Activated gamma-delta T cell (primary cell): ENCODE measurements at places on chromosomes 12 and 14.

DNA sequence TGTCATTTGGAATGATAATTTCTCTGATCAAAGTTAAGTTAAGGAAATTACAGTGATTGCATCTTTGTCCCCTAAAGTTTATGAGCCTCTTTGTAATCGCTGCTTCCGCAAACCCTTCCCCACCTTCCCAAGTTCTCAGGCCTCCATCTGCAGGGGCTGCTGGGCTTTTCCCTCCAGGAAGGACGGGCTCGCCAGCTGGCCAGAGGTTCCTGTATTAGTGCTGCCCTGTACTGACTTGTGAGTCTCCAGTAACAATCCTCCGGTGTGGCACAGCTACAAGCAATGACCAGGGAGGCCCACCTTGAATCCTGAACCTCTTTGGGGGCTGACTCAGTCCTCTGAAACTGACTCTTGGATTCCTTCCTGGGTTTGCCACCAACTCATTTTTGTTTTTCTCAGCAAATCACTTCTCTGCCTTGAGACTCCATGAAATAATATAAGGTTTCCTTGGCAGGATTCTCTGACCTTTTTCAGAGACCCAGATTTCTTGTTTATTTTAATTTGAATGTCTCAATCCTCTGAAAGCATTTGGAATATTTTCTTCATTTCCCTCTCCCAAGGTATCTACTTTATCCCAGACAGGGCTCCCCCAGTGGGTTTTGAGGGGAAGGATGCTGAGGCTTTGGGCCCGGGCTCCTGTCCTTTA lies 398.6 kb downstream of the ZFP36L1 start:
- DNase-seq = no peak

- DNase-seq = no peak
Observed at GRCh38 chr12:109524466-109525278, 47.2 kb downstream of the UBE3B start.

- DNase-seq = no peak
Observed at GRCh38 chr12:42364692-42365091, 38.7 kb downstream of the PPHLN1 start.

- DNase-seq = no peak
Observed at GRCh38 chr14:91278383-91278715, 33.8 kb upstream of the GPR68 start.

- no peak for DNase-seq
Observed at GRCh38 chr12:88623777-88624548, 43.7 kb upstream of the KITLG start.

DNA sequence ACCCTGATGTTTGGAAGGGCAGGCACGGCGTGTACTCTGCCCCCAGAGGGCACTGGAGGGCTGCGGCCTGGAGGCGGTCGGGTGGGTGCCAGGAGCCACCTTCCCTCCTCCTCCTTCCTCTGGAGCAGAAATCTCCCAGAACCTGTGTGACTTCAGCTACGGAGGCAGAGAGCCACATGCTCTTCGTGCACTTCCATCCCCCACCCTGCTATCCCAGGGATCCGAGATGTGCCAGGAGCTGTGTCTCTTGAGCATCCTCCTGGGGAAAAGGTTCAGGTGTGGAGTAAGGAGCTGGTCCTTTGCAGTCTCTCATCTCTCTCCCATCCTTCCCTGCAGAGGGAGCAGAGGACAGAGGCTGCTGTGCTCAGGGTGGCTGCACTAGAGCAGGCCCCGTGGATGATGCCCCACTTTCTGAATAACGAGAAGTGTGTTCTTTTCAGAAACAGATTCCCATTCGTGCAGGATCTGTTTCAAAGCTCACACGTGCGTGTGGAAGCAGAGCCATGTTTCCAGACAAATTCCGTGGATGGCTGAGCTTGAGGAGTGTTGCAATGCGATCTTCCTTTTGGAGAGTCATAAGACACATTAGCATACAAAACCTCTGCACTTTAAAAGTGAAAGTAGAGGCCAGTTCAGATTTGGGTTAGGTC lies 162.9 kb downstream of the ADGRD1 start:
- no peak for DNase-seq

DNA sequence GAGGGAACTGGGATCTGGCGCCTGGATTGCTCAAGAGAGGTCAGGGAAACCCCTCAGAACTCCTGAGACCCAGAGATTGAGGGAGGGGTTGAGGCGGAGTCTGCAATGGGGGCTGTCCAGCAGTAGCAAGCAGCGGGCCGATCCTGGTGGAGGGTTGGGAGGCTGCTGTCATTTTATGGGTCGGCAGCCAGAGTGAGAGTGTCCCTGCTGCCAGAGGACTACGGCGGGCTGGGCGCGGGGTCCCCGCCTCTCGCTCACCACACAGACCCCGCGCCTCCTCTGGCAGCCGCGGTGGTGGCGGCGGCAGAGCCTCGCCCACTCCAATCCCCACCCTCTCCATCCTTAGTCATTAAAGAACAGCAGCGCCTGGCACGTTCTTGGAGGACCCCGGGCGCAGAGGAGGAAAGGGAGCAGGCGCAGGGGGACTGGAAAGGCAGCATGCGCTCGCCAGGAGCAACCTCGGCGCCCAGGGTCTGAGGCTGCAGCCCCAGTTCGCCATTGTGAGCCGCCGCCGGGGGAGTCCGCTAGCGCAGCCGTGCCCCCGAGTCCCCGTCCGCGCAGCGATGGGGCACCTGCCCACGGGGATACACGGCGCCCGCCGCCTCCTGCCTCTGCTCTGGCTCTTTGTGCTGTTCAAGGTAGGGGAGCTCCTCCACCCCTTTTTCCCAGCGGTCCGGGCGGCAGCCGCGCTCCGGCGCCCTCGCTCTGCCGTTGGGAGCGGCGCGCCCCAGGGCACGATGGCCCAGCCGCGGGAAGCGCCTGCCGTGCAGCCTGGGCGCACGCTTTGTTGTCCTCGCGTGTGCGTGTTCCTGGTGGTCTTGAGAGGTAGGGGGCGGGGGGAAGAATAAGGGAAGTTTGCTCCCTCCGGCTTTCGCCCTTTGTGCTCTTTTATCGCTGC lies at the start of gene PTPRO:
Gene PTPRO (plus strand): TSS at position 345 of the 898 bp plus-strand sequence.
- no peak for DNase-seq

GRCh38 chr14:63418020-63418419 lies 99.3 kb upstream of the GPHB5 start:
- DNase-seq = no peak

DNA sequence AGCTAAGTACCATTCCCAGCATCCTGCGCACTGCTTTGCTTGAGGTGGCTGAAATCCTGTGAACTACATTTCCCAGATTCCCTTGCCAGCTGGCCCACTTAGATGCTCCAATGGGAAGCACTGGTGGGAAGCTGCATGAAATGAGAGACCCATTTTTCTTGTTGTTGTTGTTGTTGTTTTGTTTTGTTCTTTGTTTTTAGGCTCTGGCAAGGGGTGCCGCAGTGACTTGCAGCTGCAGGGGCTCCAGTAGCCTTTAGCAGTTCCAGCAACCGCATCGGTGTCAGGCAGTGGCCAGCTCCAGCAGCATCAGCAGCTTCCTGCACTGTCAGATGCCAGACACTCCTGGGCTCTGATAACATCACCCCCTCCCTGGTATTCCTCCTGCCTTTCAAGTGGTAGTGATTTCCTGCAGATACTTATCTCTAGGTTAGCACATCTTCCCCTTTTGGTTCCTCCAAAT lies 8.8 kb upstream of the EGLN3 start:
- DNase-seq = no peak

- peak; percentile 45 for DNase-seq
Observed at GRCh38 chr12:45730348-45731189, 1.1 kb downstream of the ARID2 start.

DNA sequence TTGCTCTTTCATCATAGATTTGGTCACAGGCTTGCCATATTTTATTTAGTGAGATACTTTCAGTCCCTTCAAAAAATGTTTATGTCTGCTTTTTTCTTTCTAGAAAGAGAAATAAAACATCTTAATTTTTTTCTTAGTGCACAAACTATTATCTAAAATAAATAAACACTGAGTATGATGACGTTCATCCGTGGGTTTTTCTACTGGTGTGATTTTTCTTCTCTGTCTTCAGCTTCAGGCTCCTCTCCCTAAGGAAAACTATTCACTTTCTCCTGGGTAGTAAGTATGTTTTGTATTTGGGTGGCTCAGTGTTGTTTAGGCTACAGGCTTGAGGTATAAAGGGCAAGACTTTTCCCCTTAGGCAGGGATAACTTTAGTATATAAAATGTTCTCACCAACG lies 154.7 kb downstream of the DACT1 start:
- no peak for DNase-seq

DNA sequence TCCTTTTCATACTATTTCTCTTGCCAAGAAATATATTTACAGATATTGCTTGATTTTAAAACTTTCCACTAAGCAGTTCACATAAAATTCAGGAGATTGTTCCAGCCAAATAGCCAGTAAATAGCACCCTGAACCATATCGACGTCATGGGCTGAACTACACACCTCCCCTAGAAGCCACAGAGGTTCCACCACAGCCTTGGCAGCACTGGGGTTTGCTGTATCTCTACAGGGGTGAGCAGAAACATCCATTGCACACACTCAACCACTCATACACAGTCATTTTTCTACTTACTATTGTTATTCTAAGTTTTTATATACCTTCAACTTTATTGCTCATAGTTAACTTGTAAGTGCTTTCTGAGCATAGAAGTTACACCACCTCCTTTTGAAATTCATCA lies 8.1 kb upstream of the EIF2S3B start:
- no peak for DNase-seq

DNA sequence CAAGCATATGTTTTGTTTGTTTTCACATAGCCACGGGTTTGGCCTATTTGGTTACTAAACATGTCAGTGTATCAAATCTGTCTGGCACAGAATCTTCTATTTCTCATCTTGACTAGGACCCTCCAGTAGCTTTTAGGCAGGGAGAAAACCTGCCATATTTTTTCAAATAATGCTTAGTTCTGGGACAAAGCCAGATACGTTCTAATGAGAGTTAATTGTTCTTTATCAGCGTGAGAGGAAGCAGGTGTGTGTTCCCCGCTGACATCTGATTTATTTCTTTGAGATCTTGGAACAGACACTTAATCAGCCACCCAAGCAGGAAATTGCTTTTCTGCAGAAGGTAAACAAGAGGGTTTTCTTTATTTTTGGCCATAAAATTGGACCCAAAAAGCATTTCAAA lies 54.8 kb downstream of the GOLGA5 start:
- DNase-seq = no peak

DNA sequence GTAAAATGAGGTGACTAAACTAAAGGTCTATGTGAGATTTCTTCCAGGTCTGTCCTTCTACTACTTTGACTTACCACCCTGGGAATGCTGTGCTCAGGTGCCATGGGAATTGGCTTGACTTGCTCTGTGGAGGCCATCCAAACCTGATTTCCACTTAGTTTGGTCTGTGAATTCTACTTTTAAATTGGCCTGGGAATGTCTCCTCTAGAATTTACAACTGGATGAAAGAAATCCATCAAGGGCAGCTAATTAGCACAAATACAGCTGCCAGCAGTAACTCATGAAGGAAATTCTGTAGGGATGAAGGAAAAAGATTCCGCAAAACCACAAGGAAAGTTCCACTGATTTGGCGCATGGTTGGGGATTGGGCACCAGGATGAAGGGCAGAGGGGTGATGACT lies 31.7 kb upstream of the FRMD6 start:
- DNase-seq = no peak
